ENCODE measurements at places on chromosomes 5 and 9.
A peak's percentile ranks its signal among the peaks of the same experiment; 100 is the strongest.

GRCh38 chr5:32805971-32806638 lies 95.0 kb downstream of the NPR3 start:
- no peak for DNase-seq

DNA sequence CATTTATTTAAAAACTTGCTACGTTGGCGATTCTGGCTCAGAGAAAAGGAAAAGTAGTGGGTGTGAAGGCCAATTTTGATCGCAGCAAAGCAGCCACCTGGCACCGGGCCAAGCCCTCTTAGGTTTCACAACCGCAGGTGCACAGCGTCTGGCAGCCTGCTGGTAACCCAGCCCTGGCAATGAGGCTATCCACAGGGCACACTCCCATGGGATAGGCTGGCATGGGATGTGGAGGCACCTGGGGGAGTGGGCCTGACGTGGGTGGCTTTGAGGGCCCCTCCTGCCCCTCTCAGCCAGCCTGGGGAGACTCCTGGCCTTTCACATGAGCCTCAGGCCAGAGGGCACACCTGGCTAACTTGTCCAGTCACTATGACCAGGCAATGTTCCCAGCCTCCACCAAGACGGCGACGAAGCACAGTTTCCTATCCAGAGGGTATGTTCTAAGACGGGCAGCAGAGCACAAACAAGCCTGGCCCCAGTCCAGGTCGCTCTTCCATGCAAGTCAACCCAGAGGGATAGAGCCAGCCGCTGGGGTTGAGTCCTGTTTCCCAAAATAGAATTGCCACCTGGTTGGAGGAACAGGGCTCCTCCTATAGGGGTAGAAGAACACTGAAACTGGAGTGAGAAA lies 19.0 kb downstream of the CMBL start:
- peak; percentile 14 for DNase-seq

DNA sequence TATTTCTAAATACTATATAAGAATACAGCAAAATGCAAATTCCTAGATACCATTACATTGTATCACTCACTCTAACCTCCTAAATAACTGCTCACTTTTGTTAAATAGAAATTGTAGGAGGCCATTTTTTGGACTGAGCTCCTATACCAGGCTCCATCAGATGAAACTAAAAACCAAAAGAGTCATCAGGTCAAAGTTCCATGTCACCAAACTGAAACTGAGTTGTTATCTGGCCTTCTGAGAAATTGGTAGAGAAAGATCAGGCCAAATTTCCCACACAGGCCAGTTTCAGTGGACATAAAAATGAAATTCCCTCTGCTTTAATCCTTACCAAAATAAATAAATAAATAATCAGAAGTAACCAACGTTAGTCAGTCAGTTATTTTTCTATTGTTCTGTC lies 13.8 kb upstream of the SNX2 start:
- DNase-seq, result no peak

- DNase-seq, result no peak
These were observed 17.7 kb downstream of the TXNDC8 start for GRCh38 chr9:110319781-110320492.

DNA sequence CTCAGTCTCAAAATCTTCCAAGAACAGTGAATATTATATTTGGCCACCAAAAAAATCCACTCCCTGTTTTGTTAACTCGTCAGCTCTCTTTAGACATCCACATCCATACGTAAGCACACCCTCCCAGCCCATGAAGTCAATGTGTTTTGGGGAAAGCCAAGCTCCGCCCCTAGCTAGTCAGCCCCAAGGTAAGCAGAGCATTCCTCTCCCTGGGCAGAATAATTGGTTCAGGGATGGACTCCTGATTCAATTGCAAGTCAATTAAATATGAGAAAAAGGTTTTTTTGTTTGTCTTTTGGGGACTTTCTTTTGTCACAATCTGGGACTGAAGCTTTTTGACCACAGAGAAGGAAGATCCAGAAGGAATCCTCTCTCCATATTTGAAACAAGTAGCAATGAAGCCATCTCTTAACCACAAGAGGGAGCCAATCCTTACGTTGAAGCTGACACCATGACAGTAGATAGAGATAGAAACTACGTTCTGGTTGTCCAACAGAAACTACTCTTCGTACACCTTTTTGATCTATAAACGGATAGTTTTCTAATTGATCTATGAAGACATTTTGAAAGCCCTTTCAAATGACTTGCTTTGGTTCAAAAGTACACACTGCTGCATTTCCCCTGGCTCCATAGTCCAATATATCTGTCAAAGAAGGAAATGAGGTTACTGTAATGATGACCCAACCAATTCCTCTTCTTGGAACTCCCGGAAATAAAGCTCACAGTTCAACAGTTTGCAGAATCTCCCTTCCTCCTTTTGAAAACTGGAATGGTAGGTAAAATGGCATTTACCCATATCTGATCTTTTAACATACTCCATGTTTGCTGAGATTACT lies 166.4 kb downstream of the TLE1 start:
- DNase-seq, result peak; percentile 3

DNA sequence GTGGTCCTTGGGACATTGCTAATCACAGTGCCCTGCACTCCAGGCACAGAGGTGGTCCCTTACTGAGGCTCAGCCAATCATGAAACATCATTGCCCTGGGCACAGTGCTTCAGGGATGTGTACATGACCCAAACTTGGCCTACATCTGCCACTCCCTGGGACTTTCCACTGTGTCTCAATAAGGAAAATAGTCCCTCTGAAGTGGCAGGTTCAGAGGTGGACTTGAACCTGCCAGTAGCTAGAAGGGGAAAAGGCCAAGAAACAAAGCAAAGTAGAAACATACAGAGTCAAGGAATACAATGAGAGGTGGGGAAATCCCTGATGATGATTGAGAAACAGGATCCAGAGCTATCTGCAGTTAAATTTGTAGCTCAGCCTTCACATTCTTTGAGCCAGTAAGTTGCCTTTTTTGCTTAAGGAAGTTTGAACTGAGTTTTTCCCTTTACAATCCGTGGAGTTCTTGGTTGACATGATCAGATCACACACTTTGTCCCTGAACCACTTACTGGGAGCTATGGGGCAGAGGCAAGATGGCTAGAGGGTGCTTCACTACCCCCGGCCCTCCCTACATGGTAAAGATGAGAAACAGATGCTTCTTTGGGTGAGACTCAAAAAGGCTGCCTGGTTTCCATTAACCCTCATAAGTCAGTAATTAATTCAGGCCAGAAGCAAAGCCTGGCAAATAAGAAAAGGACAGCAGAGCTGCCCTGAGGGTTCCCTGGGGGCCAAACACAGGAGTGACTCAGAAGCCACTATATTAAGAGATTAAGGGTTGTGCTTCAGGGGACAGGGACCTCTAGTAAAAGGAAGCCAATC lies 57.6 kb downstream of the SH3TC2 start:
- no peak for DNase-seq

DNA sequence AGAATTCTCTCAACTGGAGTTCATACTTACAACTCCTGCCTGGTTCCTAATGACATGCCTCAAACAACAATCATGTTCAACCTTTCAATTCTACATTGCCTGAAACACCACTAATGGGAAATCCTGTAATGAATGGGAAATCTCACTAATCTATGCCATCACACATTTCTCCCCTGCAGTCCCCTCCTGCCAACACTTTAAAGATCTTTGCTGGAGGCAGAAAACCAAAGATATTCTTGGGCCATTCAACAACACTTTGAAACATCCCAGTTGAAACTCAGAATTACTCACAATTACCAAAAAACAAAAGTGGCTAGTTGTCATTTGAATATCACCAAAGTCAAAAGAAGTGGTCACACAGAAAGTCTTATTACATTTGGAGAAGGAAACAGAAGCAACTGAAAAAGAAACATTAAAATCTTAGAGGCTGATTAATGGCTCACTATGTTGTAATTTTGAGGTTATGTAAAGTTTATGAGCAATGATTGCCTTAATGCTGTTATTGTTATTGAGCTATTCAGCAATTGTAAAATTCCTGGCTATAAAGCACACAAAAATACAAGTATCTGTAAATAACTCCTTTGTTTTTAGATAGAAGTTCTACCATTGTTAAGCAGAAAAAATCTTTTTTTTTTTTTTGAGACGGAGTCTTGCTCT lies 313.4 kb upstream of the SLC30A5 start:
- no peak for DNase-seq

DNA sequence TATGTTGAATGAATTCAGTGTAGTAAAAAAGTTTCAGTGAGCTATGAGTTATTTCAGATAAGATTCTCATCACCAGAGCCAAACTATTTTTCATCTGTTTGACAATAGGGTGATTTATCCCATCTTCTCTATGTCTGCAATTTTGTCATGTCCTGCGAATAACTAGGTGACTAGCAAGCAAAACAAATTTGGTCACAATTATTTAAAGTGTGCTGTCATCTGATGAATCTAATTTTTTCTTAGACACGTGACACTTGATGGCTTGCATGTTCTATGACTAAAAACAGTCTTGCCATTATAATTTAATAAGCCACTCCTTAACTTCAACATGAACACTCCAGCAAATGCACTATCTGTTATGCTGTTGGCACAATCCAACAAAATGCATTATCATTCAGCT lies 35.0 kb downstream of the FEM1C start:
- DNase-seq, result no peak

DNA sequence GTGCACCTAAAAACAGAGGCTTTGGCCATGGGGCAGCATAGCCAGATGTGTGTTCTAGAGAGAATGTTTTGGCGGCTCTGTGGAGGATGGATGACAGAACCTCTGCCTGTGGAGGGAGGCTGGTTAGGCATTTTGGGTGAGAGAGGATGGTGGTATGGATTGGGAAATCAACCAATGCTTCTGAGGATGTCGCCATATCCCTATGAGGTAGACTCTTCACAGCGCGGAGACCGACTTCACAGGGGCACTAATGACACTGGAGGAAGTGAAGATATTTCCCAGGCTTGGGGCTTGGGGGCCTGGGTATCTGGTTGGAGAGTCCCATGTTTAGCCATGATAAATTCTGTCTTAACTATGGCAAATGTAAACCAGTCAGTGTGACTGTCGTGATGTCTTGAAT lies 140.6 kb upstream of the KLF4 start:
- DNase-seq, result no peak

GRCh38 chr9:87340391-87340790 lies 157.3 kb upstream of the DAPK1 start:
- DNase-seq, result no peak

DNA sequence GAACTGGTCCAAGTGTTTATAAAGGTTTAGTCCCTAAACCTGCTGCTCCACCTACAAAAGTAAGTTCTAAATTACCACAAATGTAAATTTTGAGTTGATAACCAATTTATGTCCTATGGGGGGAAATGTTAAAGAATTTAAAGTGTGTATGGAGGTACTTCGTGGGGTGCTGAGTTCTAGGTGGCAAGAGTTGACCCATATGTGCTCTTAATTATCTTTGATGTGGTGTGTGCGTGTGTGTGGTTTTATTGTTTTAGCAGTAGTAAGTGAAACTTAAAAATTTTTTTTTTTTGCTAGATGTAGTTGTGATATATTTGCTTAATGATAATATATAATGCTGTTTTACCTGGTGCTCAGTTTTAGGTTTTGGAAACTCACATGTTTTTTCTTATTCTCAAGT lies 72.6 kb downstream of the GPBP1 start:
- peak; percentile 45 for DNase-seq

GRCh38 chr5:6405591-6405990 lies 27.2 kb upstream of the MED10 start:
- no peak for DNase-seq

DNA sequence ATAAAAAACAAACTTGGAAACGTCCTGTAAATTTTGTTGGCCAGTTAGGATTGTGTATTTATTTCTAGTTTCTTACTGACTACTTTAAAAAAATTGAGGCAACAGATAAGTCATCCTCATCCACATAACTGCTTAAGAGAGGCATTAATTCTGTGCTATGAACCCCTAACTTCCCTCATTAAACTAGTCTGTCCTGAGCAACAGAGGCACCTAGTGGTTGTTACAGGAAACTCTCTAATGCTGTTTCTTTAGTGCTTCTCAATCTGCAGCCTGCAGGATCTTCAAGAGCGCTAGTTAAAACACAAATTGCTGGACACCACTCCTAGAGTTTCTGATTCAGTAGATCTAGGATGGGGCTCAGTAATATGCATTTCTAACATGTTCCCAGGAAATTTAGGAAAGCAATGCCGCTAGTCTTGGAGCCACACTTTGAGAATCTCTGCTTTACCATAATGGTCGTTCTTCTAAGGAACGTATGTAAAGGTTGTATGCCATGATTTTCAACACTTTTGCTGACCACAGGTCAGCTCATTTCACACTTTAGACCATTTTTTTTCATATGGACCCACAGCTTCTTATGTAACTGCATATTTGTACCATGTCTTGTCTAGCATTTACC lies 410.1 kb upstream of the SMARCA2 start:
- no peak for DNase-seq

Measured in CD4-positive, alpha-beta T cell treated with Interleukin-10 for 1 hour (primary cell).